ENCODE measurements at places on chromosomes 16 and 17. TPM values are rescaled to one million over a fixed set of nuclear protein-coding genes. Genes with fewer than 3 reads are reported as not detected.
A peak's percentile ranks its signal among the peaks of the same experiment; 100 is the strongest.

GRCh38 chr16:81945665-81946064 is 65.6 kb downstream of the SDR42E1 start:
- DNase-seq = peak; percentile 45

GRCh38 chr17:19678581-19679453 is 30.3 kb downstream of the ALDH3A2 start:
- DNase-seq = no peak

DNA sequence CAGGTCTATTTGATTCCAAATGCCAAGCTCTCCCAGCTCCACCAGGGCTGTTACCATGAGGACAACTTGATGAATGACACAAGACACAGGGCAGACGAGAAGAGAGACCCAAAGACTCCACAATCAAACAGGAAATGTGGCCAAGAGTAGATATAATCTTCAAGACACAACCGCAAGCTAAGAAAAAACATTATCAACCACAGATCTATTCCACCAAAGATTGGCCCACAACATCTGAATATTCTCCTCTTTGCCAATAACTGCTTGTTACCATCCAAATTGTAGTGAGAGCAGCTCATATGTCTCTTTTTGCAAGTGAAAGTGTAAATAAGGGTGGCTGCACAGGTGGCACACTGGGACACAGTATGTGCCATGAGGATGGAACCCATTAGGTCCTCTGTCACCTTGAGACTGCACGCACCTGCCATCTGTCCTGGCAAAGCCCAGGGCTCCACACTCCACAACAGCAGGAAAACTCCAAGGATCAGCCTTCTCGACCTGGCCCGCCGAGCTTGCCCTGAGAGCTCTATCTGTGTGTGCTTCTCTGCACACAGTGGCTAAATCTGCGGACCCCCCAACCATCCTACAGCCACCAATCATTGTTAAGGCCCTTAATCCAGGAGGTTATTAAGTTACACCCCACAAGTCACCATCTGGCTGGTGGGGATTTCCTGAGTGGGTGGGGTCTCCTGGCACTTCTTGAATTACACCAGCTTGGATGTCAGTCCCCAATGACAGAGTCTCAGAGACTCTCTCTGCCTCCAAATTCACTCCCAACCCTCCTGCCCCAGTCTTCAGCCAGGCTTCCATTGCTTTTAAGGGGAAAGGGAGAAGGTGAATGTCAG is 50.5 kb downstream of the DYNLRB2 start:
- DNase-seq = no peak

The TGFB1I1 gene
- 165 TPM for total RNA-seq

The WIPI1 gene
- total RNA-seq = 90.4 TPM

- no peak for DNase-seq
These were observed 17.4 kb downstream of the ARHGAP27 start for GRCh38 chr17:45414990-45415881.

DNA sequence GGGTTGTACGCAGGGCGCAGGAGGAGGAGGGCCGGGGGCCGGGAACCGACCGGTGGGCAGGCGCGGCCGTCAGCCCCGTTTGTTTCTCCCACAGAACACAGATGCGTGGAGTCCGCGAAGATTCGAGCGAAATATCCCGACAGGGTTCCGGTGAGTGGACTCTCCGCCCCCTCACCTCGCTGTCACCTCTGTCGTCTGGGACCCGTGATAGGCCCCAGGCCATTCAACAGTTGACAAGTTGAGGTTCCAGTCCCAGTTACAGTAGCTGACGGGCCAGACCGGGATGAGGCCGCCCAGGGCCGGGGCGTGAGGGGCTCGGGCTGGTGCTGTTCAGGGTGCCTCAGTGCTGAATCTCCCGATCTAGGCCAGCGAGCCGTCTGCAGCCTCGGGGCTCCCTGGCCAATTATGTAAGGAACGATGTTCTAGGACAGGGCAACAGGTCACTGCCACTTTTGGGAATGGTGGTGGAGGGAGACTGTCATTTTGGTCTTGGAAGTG is 628 bp downstream of the GABARAPL2 start:
- no peak for DNase-seq

The CLEC16A gene
- 23.2 TPM for total RNA-seq

The TBX2 gene
- total RNA-seq = 71.4 TPM

DNA sequence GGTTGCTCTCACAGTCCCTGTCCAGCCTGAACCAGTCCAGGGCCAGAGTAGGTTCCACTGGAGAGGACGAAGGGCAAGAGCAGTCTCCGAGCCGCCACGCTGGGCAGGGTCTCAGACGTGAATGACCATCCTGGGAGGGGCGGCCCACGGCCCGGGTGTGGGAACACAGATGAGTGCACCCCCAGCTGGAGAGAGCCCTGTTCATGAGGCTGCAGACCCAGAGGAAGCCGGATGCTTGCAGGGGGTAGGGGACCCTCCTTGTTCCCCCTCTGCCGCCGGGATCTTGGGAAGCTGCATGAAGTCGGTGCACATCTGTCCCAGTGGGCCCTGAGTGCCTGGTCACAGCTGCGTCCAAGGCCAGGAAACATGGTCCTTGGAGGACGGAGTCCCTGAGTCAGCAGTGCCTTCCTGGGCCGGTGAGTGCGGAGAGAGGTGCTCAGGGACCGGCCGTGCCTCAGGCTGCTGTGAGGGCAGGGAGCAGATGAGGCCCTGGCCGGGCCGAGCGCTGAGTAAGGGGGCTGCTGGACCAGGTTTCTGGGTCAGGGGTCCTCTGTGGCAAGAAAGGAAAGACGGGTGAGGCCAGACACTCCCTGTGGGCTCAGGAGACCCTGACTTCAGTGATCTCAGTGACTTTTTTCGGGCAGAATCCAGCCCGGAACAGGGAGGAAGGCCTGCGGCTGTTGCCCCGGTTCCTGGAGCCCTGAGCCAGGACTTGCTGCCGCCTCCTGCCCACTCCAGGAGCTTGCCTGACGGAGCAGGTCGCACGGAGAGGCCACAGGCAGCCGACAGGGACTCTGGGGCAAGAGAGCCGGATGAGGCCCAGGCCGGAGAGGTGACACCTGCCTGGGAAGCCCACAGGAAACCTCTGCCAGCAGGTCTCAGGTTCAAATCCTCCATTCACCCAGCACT is 45.8 kb downstream of the ACTG1 start:
- DNase-seq = no peak

GRCh38 chr17:29565643-29566472 is 979 bp downstream of the ABHD15 start:
- no peak for DNase-seq

GRCh38 chr17:1709403-1709951 is 700 bp downstream of the TLCD2 start:
- DNase-seq = peak; percentile 55

The P2RX5 gene
- 13.9 TPM for total RNA-seq

DNA sequence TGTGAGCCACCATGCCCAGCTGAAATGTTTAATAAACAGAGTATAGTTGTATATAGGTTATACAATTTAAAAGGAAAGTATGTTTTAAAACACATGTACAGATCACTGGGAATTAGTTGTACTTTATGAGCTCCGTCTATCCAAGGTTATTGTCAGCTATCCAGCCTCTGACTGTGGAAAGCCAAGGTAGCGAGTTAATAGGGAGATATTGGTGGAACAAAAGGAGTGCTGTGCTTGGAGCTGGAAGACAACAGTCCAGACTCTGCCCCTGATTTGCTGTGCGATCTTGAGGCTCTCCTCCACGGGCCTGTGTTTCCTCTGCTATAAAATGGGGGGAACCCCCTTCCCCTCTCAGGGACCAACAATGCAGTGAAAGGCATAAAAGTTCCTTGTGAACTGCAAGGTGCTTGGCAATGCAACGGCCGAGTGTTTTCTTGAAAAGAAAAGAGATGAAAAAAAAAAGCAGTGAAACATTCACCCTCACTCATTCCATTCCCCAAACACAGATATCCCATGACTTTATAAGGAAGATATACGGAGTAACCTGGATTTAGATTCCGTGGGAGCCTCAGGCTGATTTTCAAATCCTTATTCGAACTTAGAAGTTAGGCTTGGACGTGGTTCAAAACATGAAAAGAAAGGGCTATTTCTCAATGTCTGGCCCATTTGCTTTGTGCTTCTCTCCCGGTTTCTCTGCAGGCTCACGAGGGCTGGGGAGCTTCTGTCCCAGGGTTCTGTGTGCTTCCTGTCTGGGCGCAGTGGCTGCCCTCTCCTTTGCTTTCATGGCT is 34.1 kb downstream of the CUEDC1 start:
- DNase-seq = no peak

GRCh38 chr16:73002866-73003265 is 45.1 kb downstream of the ZFHX3 start:
- peak; percentile 48 for DNase-seq

The ZNF263 gene
- 20.8 TPM for total RNA-seq

The DRC7 gene
- total RNA-seq = not detected

- no peak for DNase-seq
These were observed 87.2 kb downstream of the MAP2K4 start for GRCh38 chr17:12107905-12108304.

The TBC1D3D gene
- total RNA-seq = 0.10 TPM

The UMOD gene
- total RNA-seq = not detected

GRCh38 chr17:29060475-29060874 is 17.5 kb downstream of the PIPOX start:
- DNase-seq = no peak

The ITGAL gene
- not detected for total RNA-seq

DNA sequence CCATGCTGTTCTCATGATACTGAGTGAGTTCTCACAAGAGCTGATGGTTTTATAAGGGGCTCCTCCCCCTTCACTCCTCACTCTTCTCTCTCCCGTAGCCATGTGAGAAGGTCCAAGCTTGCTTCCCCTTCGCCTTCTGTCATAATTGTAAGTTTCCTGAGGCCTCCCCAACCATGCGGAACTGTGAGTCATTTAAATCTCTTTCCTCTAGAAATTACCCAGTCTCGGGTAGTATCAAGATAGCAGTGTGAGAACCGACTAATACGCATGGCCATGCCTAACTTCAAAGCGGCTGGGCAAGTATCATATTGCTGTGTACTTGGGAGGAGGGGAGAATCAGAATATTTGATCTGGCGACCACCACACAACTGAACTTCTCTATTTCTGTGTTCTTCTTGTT is 88.3 kb downstream of the PRKCB start:
- DNase-seq = no peak

The SBK1 gene
- not detected for total RNA-seq

- DNase-seq = peak; percentile 27
These were observed 1.5 kb downstream of the GRB7 start for GRCh38 chr17:39738983-39739884.

DNA sequence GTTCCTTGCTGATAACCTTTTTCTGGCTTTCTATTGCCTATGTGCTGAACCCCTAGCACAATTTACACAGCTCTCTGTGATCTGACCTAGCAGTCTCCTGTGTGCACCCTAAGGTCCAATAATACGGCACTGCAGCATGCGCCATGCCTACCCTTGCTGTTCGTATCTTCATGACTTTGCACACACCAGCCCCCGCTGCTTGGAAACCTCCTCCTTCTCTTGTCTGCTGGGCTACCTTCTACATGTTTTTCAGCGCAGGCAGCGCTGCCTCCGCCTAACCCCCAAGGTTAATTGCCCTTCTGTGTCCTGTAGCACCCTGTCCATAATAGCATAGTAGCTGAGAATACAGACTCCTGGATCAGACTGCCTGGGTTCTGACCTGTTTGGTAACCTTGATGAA is 1.4 kb downstream of the STARD3 start:
- DNase-seq = no peak

The ABCA10 gene
- total RNA-seq = 0.13 TPM

DNA sequence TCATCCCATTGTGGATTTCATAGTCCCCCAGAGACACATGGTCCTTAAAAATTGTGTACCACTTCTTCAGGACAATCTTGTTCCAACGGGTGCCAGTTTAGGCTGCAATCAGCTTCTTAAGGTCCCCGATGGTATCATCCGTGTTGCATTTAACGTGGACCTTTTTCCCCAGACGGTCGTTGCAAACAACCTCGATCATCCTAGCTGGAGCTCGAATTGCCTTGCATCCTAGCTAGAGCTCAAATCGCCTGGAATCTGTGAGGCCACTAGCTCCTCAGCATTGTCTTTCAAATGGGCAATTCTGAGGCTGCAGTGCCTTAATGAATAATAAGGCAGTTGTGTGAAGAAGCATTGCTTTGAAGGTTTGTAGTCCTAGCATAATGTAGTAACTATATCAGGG is 37.7 kb upstream of the RHBDL3 start:
- DNase-seq = no peak

The KRTAP9-9 gene
- total RNA-seq = not detected

The LAT gene
- total RNA-seq = 4.5 TPM

The NPIPA8 gene
- 15.5 TPM for total RNA-seq

- peak; percentile 25 for DNase-seq
These were observed 29.6 kb upstream of the MMD start for GRCh38 chr17:55451203-55451641.

DNA sequence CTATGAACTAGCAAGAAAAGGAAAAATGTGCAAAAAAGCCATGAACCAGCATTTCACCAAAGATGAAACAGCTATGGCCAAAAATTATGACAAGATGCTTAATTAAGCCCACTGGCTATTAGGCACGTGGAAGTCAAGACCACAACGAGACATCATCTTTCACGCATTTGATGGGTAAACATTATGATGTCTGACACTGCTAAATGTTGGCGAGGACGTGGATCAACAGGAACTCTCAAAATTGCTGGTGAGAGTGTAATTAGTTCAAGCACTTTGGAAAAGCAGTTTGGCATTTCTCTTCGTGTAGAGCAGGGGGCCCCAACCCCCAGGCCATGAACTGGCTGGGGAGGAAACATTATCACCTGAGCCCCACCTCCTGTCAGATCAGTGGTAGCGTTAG is 39.6 kb upstream of the ADGRG1 start:
- DNase-seq = no peak

DNA sequence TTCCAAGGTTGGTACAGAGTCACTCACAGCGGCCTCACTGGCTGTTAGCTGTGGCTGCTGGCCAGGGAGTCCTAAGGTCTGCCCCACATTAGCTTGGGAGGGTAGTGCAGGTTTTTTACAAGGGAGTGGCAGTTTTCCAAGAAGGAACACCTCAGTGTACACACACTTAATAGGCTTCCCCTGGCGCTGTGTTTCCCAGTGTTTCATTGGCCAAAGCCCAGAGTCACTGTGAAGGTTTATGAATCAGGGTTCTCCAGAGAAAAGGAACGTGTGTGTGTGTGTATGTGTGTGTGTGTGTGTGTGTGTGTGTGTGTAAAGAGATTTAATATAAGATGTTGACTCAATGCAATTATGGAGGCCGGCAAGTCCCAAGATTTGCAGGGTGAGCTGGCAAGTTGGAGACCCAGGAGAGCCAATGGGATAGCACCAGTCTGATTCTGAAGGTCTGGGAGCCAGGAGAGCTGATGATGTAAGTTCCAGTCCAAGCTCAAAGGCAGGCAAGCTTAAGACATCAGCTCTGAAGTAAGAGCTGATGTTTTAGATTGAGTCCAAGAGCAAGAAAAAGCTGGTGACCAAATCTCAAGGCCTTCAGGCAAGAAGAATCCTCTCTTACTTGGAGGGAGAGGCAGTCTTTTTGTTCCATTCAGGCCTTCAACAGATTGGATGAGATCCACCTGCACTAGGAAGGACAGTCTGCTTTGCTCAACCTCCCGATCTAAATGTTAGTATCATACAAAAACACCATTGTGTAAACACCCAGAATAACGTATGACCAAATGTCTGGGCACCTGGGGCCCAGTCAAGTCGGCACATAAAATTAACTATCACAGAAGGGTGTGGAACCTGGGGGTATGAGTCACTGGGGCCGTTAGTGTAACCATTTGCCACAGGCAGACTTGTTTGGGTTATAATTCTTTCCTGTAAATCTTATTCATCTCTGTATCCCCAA is 206.8 kb downstream of the PRKCA start:
- peak; percentile 95 for DNase-seq
